ENCODE measurements at places on chromosomes 4 and X.

DNA sequence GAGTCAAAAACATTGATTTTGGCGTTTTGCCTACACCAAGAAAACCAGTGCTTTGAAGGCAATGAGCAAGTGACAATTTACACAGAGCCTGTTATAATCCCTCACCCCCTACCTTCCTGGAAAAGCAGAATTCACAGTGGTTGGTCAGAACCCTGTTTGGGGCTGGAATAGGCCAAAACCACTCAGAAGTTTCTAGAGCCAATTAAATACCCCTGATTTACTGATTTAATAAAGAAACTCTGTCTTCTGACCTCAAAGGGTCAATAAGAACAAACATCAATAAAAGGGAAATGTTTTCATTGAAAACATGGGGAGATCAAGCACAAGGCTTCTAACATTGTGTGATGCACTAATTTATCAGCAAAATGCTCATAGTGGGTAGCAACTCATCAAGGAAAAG is 116.3 kb downstream of the UNC5C start:
- no peak for DNase-seq

DNA sequence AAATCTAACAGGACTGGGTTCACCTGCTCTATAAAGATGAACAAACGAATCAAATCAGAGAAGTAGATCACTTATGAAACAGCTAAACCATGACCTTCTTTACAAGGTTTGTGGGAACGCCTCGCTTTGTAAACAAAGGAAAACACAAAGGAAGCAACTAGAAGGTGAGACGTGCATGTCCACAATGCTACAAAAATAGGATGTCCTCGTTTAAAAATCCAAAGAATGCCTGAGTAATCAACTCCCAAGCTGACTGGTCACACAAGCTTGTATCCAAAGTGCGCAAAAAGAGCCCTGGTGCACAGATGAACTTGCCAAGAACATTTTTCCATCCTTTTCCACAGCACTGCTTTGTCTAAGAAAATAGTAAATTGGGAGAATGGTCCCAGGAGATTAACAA is 6.3 kb upstream of the SH3KBP1 start:
- no peak for DNase-seq

- DNase-seq = no peak
Observed at GRCh38 chrX:151596282-151596681, 32.8 kb downstream of the PASD1 start.

DNA sequence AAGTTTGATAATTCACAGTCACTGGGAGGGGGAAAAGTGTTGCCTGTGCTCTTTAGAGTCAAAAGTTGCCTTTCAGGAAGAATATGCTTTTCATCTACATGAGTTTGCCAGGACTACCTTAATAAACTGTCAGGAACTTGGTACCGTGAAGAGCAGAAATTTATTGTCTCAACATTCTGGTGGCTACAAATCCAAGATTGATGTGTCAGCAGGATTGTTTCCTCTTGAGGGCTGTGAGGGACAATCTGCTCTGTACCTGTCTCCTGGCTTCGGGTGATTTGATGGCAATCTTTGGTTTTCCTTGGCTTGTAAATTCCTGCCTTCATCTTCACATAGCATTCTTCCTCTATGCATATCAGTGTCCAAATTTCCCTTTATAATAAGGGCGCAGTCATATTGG is 277.2 kb downstream of the PDGFC start:
- no peak for DNase-seq

GRCh38 chr4:34950926-34951325 is 1293.4 kb downstream of the ARAP2 start:
- no peak for DNase-seq

DNA sequence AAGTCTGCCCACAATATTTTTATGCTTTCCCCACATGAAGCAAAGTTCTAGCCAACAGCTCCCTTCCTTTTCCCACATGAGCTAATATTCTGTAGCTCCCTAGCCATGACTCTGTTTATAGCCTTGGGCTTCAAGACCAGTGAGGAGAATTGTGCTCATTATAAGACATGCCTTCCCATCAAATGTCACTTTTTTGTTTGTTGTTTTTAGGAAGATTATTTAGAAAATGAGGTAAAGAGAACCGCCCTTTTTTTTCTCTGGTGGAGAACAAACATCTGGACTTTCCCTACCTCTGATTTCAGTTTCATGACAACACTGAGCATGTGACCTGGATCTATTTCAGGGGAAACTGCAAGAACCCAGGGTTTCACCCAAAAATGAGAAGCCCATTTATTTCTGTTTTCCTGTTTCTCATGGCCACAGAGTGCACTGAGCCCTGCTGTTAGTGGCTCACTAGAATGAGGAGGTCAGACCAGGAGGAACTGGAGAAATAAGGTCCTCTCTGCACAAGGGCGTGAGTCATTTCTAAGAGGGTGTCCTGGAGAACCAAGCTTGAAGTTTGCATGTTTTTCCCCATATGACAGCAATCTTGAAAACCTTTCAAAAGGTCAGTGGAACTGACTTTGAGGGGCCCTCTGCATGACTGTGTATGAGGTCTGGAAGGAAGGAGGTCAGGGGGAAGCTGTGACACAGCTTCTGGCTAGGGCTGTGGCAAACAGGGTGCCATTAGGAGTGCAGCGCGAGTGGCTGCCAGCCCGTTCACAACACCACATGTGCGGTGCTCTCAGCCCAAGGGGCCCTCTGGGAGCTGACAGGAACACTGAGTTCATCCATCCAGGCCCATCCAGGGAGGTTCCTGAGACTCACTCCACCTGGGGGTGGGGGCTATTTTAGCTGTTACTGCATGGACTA is 55.2 kb downstream of the CHST7 start:
- DNase-seq = no peak
